Cortex of kidney (tissue), 1 donor: ENCODE measurements at places on chromosomes 11 and 22.

DNA sequence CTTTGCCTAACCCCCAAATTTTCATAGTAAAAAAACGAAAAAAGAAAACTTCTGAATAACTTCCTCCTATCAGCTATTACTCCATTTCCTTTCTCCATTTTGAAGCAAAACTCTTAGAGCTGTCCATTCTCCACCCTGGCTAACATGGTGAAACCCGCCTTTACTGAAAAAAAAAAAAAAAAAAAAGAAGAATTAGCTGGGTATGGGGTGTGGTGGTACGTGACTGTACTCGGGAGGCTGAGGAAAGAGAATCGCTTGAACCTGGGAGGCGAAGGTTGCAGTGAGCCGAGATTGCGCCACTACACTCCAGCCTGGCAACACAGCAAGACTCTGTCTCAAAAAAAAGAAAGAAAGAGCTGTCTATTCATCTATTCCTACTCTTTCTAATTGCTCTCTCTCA, 11.3 kb upstream of the NXF1 start:
- DNase-seq: no peak

DNA sequence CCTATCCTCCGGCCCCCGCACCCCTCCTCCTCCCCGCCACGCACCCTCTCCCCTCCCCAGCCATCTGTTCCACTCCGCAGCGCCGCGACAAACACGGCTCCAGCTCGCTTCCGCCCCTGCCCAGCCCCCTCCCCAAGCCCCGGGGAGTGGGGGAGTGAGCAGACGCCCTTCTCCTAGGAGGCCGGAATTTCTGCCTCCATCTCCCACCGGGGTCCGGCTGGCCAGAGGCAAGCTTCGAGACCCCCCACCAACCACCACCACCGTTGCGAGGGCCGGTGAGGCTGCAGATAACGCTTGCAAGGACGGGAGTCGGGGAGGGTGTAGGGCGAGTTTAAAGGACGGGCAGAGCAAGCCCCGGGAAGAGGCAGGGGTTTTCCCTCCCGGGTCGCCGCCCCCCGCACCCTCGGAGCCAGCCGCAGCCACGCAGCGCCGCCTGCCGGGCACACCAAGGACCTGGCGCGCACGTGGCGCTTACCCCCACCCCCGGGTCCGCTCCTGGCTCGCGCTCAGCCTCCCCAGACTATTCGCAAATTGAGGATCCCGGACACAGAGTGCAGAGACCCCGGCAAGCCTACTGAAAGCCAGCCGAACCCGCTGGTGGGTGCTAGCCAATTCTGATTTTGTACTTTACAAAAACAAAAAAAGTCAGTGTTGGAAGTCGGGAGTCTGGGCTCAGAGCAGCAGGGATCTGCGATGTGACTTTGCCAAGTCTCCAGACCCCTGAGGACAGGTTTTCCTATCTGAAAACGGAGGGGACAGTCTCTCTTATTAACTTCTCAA, 22.6 kb downstream of the RTN4RL2 start:
- DNase-seq: no peak

GRCh38 chr22:40403141-40403540, 32.7 kb downstream of the SGSM3 start:
- DNase-seq: no peak

DNA sequence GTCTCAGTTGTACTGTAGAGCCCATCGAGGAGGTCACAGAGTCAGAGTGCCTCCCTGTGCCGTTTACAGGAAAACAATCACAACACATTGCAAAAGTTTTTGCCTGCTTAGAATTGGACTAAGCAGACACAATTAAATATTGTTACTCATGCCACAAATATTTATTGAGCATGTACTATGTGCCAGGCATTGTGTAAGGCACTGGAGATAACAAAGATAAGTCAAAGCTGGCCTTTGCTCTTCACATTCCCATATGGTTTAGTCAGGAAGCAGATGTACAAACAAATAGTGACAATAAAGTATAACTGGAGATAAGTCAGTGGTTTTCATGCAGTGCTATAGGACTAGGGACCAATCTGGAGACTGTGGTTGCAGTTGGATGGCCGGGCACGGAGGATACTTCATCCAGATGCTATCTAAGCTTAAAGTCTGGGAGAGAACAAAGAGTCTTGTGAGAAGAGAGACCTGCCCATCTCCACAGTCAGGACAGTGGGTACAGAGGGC, 550.7 kb downstream of the INSC start:
- DNase-seq: no peak

DNA sequence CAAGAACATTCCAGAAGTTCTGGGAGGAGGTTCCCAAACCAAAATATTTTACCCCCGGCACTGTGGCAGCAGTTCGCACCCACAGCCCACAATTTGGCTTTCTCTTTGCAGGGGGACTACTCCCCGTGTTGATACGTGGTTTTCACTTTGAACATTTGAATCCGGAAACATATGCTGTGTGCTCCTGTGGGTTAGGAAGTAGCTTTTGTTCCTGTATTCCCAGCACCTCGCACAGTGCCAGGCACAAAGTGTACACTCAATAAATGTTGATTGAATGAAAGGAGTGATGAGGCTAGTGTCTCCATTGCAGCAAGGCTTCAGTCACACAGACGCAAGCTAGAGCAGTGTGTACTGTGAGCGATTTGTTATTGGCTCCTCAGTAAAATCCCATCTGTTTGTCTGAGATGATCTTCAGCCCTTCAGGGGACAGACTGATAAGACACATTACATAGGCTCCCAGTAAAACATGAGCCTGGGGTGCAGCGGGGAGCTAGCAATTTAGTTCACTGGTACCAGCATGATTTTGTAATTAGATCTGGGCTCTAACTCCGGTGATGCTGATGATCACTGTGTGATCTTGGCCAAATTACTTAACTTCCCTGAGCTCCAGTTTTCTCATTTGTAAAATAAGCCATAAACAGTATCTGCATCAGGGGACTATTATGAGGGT, 2.2 kb downstream of the LAYN start:
- DNase-seq: no peak

DNA sequence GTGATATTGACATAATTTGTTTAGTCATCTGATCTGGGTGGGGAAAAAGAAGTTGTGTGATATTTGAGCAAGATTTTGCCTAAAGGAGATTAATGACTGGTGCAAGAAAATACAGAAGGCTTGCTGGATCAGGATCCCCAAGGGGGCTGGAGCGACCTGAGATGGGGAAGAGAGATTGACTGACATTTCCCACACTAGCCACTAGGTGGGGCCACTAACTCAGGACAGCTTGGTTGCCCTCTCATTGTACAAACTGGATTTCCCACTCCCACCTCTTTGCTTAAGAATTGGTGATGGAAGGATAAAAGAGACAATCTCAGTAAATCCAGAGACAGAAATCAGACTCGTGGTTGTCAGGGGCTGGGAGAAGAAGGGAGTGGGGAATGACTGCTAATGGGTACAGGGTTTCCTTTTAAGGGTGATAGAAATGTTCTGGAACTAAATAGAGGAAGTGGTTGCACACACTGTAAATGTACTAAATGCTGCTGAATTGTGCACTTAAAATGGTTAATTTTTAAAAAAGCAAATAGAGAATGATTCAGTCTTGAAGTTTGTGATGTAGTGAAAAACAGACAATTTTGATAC, 50.7 kb downstream of the CTTN start:
- DNase-seq: no peak

DNA sequence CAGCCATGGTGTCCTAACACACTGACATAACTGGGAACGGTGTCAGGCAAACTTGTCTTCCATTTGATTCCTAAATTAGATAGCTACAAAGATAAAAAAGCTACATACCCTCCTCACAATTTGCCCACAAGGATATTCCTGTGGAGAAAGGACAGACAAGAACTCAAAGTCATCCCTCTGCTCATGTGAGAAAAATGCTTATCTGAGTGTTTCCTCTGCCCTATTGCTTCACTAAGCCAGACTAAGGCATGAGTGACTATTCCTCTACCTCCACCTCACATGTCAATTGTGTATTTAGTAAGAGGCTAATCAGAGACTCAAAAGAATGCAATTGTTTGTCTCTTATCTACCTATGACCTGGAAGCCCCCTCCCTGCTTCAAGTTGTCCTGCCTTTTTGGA, 247.7 kb downstream of the DDX10 start:
- DNase-seq: no peak

GRCh38 chr11:59197991-59198390, 14.7 kb downstream of the MPEG1 start:
- DNase-seq: no peak

GRCh38 chr22:23862103-23862502, 4.4 kb downstream of the SLC2A11 start:
- DNase-seq: no peak

- DNase-seq: no peak
Measured at GRCh38 chr11:112805658-112806057, 155.6 kb upstream of the NCAM1 start.

DNA sequence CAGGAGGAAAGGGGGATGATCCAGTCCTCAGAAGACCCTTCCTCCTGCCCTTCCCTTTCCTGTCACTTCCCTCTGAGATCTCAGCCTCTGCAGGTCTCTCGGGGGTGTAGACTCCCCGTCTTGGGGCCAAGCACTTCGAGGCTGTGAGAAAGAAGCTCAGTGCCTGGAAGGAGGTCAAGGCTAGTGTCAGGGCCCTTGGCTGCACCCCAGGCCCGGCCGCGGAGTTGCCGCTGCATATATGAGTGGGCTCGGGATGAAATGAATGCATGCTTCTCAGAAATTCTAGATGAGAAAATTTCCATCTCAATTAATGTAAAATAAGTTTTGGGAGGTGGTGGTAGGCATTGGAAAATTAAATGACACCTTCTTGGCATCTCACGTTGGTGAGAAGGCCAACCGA, 1313.7 kb downstream of the BRD1 start:
- no peak for DNase-seq

GRCh38 chr22:37696657-37697537, at the start of gene TRIOBP:
Gene TRIOBP, plus strand, starts transcription at chr22:37697048. Its CDS starts 4,318 bp downstream, at chr22:37701366.
- DNase-seq: no peak

DNA sequence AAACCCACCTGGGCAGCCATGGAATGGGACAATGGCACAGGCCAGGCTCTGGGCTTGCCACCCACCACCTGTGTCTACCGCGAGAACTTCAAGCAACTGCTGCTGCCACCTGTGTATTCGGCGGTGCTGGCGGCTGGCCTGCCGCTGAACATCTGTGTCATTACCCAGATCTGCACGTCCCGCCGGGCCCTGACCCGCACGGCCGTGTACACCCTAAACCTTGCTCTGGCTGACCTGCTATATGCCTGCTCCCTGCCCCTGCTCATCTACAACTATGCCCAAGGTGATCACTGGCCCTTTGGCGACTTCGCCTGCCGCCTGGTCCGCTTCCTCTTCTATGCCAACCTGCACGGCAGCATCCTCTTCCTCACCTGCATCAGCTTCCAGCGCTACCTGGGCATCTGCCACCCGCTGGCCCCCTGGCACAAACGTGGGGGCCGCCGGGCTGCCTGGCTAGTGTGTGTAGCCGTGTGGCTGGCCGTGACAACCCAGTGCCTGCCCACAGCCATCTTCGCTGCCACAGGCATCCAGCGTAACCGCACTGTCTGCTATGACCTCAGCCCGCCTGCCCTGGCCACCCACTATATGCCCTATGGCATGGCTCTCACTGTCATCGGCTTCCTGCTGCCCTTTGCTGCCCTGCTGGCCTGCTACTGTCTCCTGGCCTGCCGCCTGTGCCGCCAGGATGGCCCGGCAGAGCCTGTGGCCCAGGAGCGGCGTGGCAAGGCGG, 11.4 kb upstream of the ARHGEF17 start:
- no peak for DNase-seq

DNA sequence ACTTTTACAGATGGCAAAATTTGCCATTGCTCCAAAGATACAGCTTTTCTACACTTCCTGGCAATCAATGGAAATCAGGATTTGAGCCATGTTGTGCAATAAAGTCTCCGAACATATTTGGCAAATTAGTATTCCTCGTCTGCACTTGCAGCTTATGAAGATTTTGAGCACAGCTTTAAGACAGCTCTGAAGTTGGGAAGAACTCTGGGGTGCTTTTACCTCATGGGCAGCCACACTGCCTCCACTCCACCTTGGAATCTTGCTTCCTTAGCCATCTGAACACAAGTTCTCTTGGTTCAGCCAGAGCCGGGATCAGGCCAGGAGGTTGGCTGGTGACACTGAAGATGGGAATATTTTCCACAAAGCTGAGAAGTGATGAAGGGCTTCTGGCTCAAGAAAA, 191.2 kb downstream of the CWF19L2 start:
- no peak for DNase-seq

DNA sequence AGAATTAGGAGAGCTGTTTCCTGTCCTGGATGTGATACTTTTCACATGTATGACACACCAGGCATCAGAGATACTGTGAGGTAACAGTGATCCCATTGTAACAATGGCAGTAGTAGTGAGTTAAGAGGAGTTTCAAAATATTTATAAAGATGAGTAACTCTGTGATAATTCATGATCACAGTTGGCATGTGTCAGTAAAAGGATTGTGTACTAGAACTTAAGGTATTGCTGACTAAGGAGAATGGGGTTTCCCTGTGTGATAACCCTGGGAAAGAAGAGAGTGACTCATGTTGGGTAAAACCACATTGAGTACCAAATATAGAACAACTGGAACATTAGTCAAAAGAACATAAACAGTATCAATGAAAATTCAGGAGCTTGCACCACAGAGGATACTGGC, 22.9 kb upstream of the SLC5A1 start:
- no peak for DNase-seq

DNA sequence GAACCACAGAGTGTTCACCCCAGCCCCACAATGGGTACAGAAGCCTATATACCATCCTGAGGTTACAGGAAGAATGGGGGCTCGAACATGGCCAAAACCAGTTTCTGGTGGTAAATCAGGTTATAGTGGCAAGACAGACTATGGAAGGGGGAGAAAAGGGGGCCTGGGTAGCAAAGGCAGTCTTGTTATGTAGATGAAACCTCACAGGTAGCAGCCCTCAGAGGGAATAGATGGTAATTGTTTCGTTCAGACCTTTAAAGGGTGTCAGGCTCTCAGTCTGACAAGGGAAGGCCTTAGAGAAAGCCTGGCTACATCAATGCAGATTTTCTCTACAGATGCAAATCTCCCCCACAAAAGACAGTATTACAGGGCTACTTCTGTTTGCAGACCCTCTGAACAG, 3.4 kb downstream of the CAPN1 start:
- no peak for DNase-seq

DNA sequence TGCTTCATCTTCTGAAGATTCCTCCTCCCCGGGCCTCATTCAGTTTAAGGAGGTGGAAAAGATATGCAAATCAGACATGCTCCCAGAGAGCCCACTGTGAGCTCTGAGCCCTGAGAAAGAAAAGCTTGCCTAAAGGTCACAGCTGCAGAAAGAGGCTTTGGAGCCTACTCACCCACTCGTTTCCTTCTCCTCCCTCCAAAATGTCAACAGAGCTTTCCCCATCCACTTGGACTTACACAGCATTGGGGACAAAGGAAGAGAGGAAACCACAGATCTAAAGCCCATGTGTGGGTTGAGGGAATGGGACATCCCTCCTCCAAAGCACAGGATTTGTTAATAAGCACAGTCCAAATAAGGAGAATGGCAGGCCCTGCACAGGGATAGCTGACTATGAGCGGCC, 158.4 kb downstream of the ETS1 start:
- DNase-seq: no peak

- DNase-seq: no peak
Measured at GRCh38 chr11:17798253-17798652, 63.7 kb downstream of the KCNC1 start.

GRCh38 chr11:29293825-29294224, 723.0 kb downstream of the KCNA4 start:
- DNase-seq: no peak
